Left hindlimb (tissue), 1 donor: ENCODE measurements at places on chromosomes 1 and 21.

GRCh38 chr1:82227306-82228095 lies 426.8 kb downstream of the ADGRL2 start:
- DNase-seq, result peak; percentile 33

DNA sequence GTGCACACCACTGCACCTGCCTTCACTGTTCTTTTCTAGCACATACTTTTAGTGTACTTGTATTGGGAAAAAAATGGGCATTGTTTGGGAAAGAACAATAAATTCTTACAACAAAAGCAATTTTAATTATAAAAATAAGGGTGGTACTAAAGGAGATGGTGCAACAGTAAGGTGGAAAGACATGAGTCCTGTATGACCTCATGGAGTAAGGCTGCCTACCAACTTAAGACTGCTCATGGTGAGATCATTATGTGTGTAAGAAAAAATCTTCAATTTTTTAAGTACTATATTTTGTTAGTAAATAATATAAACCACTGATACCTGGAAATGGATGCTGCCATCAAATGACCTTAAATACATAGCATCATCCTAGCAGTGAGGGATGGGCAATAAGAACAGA lies 29.6 kb upstream of the PHGDH start:
- no peak for DNase-seq

DNA sequence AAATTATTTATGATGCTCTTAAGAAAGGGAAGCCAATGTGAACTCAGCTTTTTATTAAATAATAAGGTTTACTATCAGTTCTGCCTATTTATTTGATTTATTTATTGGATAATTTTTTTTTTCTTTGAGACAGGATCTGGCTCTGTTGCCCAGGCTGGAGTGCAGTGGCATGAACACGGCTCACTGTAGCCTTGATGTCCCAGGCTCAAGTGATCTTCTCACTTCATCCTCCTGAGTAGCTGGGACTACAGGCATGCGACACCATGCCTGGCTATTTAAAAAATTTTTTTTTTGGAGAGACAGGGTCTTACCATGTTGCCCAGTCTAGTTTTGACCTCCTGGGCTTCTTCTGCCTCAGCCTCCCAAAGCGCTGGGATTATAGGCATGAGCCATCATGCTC lies 21.0 kb upstream of the DNAJC28 start:
- DNase-seq, result no peak

GRCh38 chr1:5466487-5466886 lies 525.7 kb downstream of the NPHP4 start:
- no peak for DNase-seq

DNA sequence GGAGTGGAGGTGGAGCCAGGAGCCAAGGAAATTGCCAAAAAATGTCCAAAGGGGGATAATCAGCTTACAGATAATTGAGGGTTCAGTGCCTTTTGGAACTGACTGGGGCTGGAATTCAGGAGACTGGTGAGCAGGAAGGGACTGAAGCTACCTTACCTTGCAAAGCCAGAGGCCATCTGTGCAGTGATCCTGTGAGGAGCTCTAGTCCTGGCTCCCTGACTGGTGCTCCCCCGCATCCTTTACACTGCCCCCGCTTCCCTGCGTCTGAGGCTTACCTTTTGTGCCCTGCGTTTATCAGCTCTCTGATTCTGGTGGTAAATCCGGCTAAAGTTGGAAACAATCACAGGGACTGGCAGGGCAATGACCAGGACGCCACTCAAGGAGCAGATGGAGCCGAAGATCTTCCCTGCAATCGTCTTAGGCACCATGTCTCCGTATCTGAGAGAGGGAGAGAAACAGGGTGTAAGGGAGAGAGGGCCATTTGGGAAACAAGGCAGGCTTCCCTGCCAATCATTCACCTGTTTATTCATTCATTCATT lies 31.0 kb downstream of the DDX20 start:
- DNase-seq, result no peak

GRCh38 chr1:204073837-204074273 lies 940 bp downstream of the SOX13 start:
- DNase-seq, result no peak

- DNase-seq, result no peak
Observed at GRCh38 chr1:39063775-39064174, 37.6 kb downstream of the NDUFS5 start.

GRCh38 chr1:232012773-232013386 lies 386.3 kb downstream of the DISC1 start:
- peak; percentile 56 for DNase-seq

GRCh38 chr1:51070640-51071039 lies 31.4 kb upstream of the C1orf185 start:
- DNase-seq, result no peak

GRCh38 chr1:221149111-221149510 lies 269.9 kb downstream of the HLX start:
- DNase-seq, result no peak

- DNase-seq, result no peak
Observed at GRCh38 chr1:213333121-213333520, 282.1 kb downstream of the RPS6KC1 start.

- no peak for DNase-seq
Observed at GRCh38 chr1:113259988-113260387, 130.3 kb upstream of the MAGI3 start.

- peak; percentile 66 for DNase-seq
Observed at GRCh38 chr1:206467915-206468314, 2.4 kb upstream of the IKBKE start.

GRCh38 chr1:231882790-231883189 lies 256.2 kb downstream of the DISC1 start:
- DNase-seq, result no peak

GRCh38 chr1:38047603-38048141 lies 1.1 kb upstream of the POU3F1 start:
- peak; percentile 41 for DNase-seq

DNA sequence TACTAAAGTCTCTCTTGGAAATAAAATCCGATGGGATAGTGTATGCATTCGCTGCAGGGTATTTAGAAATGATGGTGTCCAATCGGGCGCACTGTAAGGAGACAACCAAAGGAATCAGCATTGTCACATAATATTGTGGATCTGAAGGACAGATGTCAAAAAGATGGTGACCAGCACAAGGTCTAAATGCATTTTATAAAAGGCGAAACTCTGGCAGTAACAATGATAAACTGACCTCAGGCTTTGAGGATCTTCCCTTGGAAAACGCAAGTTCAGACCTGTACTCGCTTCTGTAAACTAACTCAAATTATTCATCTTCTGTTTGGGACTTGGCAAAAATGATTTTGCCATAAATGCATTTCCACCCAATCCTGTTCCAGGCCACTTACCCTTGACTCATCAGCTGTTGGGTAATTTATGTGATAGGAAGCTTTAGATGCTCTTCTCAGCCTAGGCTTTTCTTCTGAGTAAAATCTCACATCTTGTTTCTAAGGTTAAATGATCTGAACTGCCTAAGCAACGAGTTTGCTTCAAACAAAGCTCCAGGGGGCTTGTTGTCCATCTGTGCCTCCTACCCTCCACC lies 33.8 kb downstream of the STPG1 start:
- DNase-seq, result no peak

DNA sequence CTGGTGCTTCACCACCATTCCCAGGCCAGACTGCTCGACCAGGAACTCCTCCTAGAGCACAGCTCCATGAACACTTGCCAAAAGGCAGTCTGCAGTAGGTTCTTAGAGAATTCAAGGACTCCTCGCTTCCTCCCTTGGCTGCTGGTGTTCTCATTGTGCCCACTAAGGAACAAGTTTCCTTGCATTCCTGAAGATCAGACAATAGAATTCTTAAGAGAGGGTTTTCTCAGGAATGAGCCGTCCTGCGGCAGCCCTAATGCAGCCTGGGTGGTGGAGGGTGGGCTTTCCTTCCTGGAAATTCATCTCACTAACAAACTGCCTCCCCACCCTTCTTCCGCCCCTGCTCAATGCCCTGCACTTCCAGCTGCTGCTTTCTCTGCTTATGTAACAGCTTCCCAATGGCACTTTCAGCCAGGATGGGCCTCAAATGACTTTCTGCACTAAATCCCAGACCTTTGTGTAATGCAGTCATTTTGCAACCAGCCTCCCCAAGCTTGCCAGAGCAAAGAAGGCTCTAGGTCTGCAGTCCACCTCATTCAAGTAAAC lies 287.9 kb downstream of the PLPP3 start:
- DNase-seq, result no peak

DNA sequence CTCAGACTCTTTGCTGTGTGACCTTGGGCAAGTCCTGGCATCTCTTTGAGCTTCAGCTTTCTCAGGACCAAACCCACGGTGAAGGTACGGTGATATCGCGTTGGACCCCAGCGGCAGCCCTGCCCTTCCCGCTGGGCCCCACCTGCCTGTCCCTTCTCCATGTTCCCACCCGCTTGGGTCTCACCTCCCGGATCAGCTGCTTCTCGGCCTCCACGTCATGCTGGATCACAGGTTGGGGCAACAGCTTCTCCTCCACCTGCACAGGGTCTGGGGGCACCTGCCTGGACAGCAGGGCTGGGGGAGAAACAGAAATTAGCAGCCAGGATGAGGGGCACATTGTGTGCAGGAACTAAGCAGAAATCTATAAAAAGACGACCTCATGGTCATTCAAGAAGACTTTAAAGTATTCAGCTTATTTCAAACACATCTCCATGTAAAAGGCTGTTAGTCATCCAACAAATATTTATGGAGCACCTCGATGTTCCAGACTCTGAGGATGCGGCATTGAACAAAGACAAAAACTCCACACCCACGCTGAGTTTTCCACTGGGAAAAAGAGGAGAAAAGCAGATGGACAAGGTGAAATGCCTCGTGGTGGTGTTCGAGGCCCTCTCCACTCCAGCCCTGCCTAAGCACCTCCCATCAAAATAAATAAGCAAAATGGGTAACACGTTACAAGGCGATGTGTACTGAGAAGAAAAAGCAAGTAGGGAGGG lies 19.5 kb downstream of the KIF17 start:
- DNase-seq, result no peak

GRCh38 chr1:57881639-57882038 lies 457.8 kb upstream of the DAB1 start:
- no peak for DNase-seq

DNA sequence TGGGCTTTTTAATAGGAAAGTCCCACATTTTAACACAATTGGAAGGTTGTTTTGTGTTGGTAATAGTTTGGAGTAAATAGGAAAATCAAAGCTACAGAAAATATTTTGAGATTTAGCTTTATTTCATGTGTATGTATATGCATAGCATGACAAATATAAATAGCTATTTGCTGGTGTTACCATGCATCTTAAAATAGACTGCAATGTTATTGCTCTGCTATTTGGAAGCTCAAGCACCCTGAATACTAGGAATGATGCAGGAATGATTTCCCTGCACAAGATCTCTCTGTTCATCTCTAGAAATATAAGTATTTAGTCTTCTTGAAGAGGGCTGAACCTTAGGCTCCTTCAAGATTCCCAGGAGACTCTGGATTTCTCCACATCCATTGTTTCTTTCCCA lies 268.3 kb upstream of the POGK start:
- DNase-seq, result no peak

DNA sequence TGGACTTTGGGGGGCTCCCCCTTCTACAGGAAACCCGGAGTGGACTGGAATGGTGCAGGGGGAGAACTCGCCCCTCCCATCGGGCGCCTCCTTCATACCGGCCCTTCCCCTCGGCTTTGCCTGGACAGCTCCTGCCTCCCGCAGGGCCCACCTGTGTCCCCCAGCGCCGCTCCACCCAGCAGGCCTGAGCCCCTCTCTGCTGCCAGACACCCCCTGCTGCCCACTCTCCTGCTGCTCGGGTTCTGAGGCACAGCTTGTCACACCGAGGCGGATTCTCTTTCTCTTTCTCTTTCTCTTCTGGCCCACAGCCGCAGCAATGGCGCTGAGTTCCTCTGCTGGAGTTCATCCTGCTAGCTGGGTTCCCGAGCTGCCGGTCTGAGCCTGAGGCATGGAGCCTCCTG lies at the start of gene TNFRSF14:
TSS of gene TNFRSF14 (plus strand) at position 95 of the 401 bp plus-strand sequence. CDS start at position 389, 294 bp downstream.
- peak; percentile 49 for DNase-seq

- DNase-seq, result no peak
Observed at GRCh38 chr1:36573445-36573844, 90.7 kb upstream of the CSF3R start.

- DNase-seq, result peak; percentile 66
Observed at GRCh38 chr1:2493691-2494322, 17.7 kb downstream of the PLCH2 start.

GRCh38 chr1:159925719-159926078 lies 392 bp upstream of the TAGLN2 start:
- no peak for DNase-seq

DNA sequence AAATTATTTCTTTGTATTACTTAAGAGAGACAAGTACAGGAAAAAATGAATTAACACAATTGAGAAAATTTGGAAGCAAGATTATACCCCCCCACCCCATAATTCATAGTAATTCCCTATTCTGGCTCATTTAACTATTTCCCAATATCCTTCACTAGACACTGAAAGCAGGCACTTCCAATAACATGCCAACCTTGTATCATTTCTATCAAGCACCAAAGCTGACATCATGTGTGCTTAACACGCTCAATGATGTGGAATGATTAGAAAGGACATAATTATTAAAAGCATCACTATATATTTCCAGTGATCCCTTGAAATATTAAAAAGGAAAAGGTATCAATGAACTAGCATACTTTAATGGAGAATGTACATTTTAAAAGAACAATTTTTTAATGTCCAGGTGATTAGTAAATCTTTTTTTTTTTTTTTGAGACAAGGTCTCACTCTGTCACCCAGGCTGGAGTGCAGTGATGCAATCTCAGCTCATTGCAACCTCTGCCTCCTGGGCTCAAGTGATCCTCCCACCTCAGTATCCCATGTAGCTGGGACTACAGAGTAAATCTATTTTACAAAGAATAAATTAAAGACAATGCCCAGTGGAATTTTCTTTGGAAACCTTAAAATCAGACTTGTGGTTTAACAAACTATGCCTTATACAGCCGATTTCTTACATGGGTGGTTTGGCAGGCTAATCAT lies 443.9 kb downstream of the DSCAM start:
- DNase-seq, result no peak

GRCh38 chr1:193884848-193885558 lies 698.6 kb upstream of the B3GALT2 start:
- DNase-seq, result no peak

- DNase-seq, result no peak
Observed at GRCh38 chr1:58911841-58912499, 128.1 kb upstream of the JUN start.

DNA sequence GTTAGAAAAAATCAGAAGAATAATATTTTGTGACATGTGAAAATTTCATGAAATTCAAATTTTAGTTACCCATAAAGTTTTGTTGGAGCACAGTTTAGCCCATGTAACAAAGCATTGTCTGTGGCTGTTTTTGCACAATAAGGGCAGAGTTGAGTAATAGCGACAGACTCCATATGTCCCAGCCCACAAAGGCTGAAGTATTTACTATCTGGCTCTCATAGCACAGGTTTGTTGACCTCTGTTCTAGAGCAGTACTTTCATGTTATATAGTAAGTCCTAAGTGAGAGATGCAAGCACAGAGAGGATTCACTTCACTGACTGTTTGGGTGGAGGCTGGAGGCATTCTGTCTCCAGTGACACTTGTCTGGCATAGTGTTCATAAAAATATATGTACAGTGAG lies 6.8 kb downstream of the LAMC1 start:
- DNase-seq, result no peak
